Colonic mucosa (tissue), 4 donors: ENCODE measurements at places on chromosomes 1 and 21.

DNA sequence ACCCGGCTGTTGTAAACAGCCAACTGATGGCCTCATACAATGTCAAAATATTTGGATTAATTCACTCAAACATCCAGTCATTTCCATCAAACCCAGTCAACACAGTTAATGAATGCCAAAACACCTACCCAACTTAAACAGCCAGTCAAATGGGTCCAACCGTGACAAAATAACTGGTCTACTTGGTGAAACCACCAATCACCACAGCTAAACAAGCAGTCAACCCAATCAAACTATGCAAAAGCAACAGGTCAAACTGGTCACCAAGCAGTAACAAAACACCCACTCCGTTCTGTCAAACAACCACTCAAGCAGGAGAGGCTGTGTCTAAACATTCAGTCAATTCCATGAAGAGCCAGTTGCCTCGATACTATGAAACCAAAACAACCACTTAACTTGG is 119.2 kb downstream of the FOXD2 start:
- no peaks in the 10 kb centered on the region for H3K27me3 ChIP-seq
- DNase-seq = no peak
- H3K27ac ChIP-seq = no peak overlapping the region
- H3K4me3 ChIP-seq = no peak overlapping the region
- no peaks in the 10 kb centered on the region for H3K36me3 ChIP-seq

- no peaks in the 10 kb centered on the region for H3K27me3 ChIP-seq
- H3K27ac ChIP-seq = no peak overlapping the region
- H3K4me3 ChIP-seq = no peak overlapping the region
- no peaks in the 10 kb centered on the region for H3K36me3 ChIP-seq
- H3K4me1 ChIP-seq = no peaks in the 10 kb centered on the region
- no peak for DNase-seq
Measured at GRCh38 chr1:161480381-161481035, 24.7 kb upstream of the FCGR2A start.

DNA sequence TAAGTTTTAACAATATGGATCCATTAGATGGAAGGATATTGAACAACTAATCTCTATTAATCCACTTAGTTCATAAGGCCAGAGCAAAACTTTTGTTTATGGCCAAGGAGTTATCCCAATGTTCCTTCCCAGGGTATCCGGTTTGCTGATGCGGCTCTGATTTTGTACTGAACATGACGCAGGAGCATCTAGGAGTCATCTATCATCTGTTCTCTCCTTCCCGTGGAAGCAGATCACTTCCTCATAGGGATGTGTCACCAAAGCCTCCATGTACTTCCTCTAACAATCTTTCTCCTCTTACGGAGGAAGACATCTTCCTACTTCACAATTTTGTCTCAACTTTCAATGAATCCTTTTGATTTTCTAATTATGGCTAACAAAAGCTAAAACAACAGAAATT is 206.6 kb downstream of the APP start:
- H3K27ac ChIP-seq = peak overlapping the region; percentile 38
- no peak overlapping the region for H3K4me3 ChIP-seq
- no peaks in the 10 kb centered on the region for H3K4me1 ChIP-seq
- H3K27me3 ChIP-seq = no peaks in the 10 kb centered on the region
- no peak for DNase-seq

DNA sequence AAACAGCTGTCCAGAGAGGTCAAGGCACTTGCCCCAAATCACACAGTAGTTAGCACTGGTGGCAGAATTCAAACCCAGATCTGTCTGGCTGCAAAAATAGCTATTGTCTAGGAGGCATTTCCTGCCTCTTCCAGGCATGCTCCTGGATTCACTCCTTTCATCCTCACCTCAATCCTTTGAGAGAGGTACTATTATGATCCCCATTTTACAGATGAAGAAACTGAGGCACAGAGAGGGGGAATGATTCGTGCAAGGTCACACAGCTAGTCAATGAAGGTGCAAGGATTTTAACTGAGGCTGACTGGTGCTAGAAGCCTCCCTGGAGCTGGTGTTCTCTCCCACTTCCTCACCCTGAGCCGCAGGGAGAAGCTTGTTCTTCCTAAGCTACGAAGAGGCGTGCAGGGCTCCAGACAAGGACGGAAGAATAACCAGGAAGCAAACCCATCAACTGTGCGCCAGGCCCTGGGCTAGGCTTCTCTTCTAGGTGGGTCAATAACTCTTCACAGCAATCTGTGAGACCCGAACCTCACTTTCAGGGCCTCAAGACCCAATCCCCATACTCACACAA is 631 bp upstream of the LAPTM5 start:
- no peaks in the 10 kb centered on the region for H3K36me3 ChIP-seq
- H3K4me1 ChIP-seq = no peaks in the 10 kb centered on the region
- H3K27ac ChIP-seq = peak overlapping the region; percentile 76
- H3K4me3 ChIP-seq = no peak overlapping the region

DNA sequence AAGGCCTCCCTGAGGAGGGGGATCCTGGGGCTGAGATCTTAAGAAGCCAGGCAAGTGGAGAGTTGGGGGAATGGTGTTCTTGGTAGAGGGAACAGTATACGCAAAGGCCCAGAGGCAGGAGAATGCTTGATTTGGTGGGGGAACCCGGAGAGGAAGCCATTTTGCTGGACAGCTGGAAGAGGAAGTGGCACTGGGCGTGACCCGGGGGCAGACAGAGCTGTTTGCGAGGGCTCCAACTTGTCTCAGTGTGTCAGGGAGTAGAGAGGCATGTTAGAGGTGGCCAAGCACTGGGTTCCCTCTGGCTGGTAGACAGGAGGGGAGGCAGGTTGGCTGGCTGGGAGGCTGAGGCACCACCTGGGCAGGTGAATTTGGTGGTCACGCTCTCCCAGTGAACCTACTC is 96.3 kb upstream of the ACTL8 start:
- peaks cover 10% of the 10 kb centered on the region for H3K36me3 ChIP-seq
- DNase-seq = no peak
- H3K27ac ChIP-seq = no peak overlapping the region

DNA sequence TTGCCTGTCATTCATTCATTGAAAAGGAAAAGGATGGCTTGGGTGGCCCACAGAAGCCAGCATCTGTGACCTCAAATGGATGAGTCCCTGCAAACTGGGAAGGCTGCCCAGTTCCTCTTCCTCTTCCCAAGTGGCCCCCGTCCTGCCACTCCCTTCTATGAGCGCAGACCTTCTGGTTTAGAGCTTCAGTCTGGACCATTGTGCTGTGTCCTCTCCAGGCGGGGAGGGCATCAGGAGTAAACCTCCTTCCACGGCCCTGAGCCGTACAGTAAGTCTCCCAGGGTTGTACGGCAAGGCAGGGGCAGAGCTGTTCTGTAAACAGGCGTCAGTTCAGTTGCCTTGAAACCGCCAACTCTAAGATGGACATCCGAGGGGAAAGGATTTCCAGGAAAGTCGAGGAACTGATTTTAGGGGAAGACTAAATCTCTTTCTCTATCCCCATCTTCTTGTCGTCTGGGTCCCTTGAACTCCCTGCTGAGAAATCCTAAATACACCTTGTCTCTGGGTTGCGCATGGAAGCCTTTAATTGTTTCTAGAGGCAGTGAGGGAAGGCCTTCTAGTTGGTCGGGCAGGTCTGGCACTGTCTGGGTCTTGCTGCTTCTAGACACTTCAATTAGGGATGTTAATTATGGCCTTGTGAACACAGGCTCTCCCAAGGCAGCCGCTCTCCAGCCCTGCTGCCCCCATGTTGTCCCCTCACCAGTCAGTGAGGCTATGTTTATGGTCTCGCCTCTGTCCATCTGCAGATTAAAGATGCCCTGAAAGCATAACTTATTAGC is 22.1 kb downstream of the SOX13 start:
- DNase-seq = no peak
- H3K27me3 ChIP-seq = no peaks in the 10 kb centered on the region
- H3K27ac ChIP-seq = peak overlapping the region; percentile 28

GRCh38 chr1:212853658-212854057 is 4.4 kb upstream of the FLVCR1 start:
- no peaks in the 10 kb centered on the region for H3K36me3 ChIP-seq
- no peak overlapping the region for H3K27ac ChIP-seq
- H3K27me3 ChIP-seq = no peaks in the 10 kb centered on the region
- H3K4me1 ChIP-seq = peaks cover 7% of the 10 kb centered on the region
- H3K4me3 ChIP-seq = no peak overlapping the region
- DNase-seq = peak; percentile 77

DNA sequence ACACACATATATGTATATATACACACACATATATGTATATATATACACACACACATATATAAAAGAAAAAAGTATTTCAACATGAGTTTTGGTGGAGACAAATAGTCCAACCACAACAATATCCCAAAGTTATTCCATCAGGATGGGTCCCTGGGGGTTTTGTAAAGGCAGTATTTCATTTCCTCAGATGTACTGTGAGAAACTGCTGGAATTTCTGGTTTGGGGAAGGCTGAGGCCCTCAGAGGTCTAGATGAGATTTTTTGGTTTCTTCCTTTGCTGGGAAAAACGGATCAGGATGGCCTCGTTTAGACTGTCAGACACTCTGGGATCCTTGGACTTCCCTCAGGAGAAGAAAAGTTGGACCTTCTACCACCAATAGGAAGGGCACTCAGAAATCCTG is 36.5 kb upstream of the TENT5B start:
- no peak for DNase-seq
- no peaks in the 10 kb centered on the region for H3K36me3 ChIP-seq
- no peak overlapping the region for H3K27ac ChIP-seq
- no peak overlapping the region for H3K4me3 ChIP-seq
- no peaks in the 10 kb centered on the region for H3K27me3 ChIP-seq

GRCh38 chr1:156154317-156154749 is 948 bp downstream of the SEMA4A start:
- H3K27me3 ChIP-seq = no peaks in the 10 kb centered on the region
- peak overlapping the region; percentile 4 for H3K4me3 ChIP-seq
- H3K36me3 ChIP-seq = no peaks in the 10 kb centered on the region
- H3K4me1 ChIP-seq = no peaks in the 10 kb centered on the region
- DNase-seq = no peak

DNA sequence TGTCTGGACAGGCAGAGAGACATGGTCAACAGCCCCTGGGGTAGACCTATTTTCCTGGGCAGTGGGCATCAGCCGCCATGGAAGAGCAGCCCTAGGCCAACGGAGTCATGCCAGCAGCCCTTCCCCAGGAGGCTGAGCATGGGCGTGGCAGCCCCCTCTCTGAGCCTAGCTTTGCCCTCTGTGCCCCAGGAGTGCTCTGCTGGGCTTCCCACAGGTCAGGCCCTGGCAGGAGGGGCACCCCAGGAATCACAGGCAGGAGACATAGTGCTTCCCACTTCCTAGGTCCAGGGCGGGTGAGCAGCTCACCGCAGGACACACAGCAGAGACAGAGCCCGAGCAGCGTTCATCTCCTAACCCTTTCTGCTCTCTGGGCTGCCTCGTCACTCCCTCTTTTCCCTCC is 132.8 kb downstream of the GLIS1 start:
- H3K27ac ChIP-seq = no peak overlapping the region
- no peaks in the 10 kb centered on the region for H3K36me3 ChIP-seq
- H3K27me3 ChIP-seq = no peaks in the 10 kb centered on the region

GRCh38 chr1:28338897-28339296 is 10.1 kb downstream of the MED18 start:
- H3K36me3 ChIP-seq = peaks cover 4% of the 10 kb centered on the region
- H3K27me3 ChIP-seq = no peaks in the 10 kb centered on the region
- no peak for DNase-seq
- H3K4me1 ChIP-seq = no peaks in the 10 kb centered on the region
- H3K4me3 ChIP-seq = no peak overlapping the region

GRCh38 chr1:73901738-73902137 is 296.2 kb downstream of the LRRIQ3 start:
- no peak for DNase-seq
- no peaks in the 10 kb centered on the region for H3K36me3 ChIP-seq
- H3K4me3 ChIP-seq = no peak overlapping the region
- H3K27ac ChIP-seq = no peak overlapping the region
- H3K4me1 ChIP-seq = no peaks in the 10 kb centered on the region
- H3K27me3 ChIP-seq = no peaks in the 10 kb centered on the region

- no peaks in the 10 kb centered on the region for H3K4me1 ChIP-seq
- H3K4me3 ChIP-seq = no peak overlapping the region
- no peak overlapping the region for H3K27ac ChIP-seq
- no peak for DNase-seq
Measured at GRCh38 chr1:116540088-116540487, 30.7 kb downstream of the CD58 start.

DNA sequence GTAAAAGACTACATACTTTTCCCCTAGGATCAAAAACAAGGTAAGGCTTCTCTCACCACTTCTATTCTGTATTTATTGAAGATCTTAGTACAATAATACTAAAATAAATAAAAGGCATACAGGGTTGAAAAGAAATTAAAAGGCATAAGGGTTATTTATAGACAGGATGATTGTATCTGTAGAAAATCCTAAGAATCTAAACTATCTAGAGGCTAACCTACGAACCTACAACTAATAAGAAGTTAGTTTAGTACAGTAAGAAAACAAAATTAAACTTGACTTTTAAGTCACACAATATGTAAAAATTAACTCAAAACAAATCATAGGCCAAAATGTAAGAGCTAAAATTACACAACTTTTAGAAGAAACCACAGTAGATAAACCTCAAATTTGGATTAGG is 50.4 kb upstream of the ADAM30 start:
- no peak overlapping the region for H3K27ac ChIP-seq
- H3K36me3 ChIP-seq = peaks cover 3% of the 10 kb centered on the region
- no peaks in the 10 kb centered on the region for H3K27me3 ChIP-seq
- H3K4me3 ChIP-seq = no peak overlapping the region

- H3K27me3 ChIP-seq = no peaks in the 10 kb centered on the region
- peaks cover 7% of the 10 kb centered on the region for H3K36me3 ChIP-seq
- H3K4me3 ChIP-seq = no peak overlapping the region
- peak overlapping the region; percentile 19 for H3K27ac ChIP-seq
Measured at GRCh38 chr1:235156740-235157139, 4.3 kb downstream of the RBM34 start.

- H3K27ac ChIP-seq = no peak overlapping the region
- no peaks in the 10 kb centered on the region for H3K36me3 ChIP-seq
- no peaks in the 10 kb centered on the region for H3K4me1 ChIP-seq
- no peaks in the 10 kb centered on the region for H3K27me3 ChIP-seq
- H3K4me3 ChIP-seq = no peak overlapping the region
Measured at GRCh38 chr1:204463125-204464060, 31.2 kb downstream of the PIK3C2B start.

DNA sequence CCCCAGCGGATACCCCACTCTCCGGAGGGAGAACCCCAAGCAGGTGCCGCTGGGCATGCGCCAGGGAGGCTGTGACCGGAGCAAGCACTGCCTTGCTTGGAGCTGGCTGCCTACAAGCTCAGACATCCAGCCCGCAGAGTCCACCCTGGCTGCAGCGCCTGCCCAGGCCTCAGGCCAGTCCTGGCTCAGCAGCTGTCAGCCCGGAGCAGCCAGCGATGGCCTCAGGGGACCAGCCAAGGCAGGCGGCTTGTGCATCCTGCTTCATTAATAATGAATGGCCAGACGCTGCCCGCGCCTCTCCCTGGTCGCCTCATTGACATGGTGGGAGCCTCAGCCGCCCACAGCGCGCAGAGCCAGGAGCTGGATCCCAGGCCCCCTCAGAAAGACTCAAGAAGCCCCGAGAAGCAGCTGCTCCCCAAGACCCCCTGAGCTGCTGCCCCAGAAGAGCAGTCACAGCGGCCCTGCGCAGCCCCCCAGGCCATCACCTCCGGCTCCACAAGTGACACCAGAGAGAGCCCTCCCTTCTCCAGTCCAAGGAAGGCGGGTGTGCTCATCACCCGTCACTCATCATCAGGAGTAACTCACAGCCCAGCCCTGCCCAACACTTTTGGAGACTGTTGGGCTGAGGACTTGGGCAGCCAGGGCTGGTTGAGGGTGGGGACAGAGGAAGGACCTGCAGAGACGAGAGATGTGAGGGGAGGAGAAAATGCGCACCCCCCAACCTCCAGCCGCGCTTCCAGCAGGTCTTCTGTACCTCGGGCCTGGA is 19.6 kb downstream of the KCNAB2 start:
- H3K4me1 ChIP-seq = no peaks in the 10 kb centered on the region
- H3K27me3 ChIP-seq = no peaks in the 10 kb centered on the region
- no peaks in the 10 kb centered on the region for H3K36me3 ChIP-seq
- H3K4me3 ChIP-seq = no peak overlapping the region
